ENCODE measurements at places on chromosomes 16 and 17.

- no peak for DNase-seq
These were observed 256.1 kb downstream of the CPPED1 start for GRCh38 chr16:12547608-12547922.

GRCh38 chr16:70483426-70483825 lies 29.0 kb downstream of the FCSK start:
- DNase-seq: no peak

DNA sequence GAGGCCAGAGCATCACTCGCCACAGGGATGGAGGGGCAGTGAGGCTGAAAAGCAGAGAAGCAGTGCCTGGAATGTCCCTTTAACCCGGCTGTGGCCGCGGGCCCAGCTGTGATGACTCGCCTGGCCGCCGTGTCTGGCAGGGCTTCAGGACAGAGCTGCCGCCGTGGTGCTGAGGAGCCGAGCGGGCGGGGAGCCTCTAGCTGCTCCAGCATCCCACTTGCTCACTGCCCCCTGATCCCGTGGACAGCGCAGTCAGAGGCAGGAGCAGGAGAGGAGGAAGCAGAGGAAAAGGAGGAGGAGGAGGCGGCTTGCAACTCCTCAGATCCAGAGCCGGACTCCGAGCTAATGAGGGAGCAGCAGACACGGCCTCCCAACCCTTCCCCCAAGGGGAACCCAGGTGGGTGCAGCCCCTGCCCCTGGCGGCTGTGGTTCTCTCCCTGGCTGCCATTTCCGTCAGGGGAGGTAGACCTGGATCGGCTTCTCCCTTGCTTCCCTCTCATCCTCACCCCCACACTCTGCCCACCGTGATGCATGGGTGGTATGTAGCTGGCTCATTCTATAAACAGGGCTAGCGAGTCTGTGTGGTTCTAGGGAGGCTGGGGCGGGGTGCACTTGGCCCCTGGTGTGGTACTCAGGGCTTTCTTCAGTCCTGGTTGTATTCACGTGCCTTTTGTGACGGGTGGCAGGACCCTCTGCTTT lies 165.7 kb downstream of the CMIP start:
- no peak for DNase-seq

GRCh38 chr17:45980855-45981254 lies 18.2 kb upstream of the STH start:
- DNase-seq: no peak

DNA sequence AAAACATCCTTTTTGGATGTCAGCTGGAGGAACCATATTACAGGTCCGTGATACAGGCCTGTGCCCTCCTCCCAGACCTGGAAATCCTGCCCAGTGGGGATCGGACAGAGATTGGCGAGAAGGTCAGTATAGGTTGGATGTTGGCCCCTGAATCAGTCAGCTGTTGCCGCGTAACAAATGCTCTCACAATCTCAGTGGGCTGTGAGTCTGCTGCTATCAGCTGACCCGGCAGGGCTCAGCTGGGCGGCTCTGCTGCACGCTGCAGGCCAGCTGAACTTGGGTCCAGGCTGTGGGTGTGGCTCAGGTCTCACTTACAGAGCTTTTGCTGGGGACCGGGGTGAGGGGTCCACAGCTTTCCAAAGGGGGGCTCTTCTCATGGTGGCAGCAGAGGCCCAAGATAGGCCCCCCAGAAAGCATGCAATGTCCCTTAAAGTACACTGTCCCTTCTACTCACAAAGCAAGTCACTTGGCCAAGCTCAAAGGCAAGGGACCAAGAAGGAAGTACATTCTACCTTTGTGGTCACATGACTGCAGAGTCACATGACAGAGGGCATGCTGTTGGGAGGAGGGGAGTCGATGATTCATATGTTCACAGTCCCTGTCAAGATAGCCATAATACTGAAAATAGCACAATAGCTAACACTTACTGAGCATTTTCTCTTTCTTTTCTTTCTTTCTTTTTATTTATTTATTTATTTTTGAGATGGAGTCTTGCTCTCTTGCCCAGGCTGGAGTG lies 134.2 kb downstream of the ABCC1 start:
- no peak for DNase-seq

GRCh38 chr17:78658281-78658785 lies 81.1 kb upstream of the DNAH17 start:
- no peak for DNase-seq

GRCh38 chr17:67245694-67246402 lies 852 bp upstream of the HELZ start:
- DNase-seq: peak; percentile 40

DNA sequence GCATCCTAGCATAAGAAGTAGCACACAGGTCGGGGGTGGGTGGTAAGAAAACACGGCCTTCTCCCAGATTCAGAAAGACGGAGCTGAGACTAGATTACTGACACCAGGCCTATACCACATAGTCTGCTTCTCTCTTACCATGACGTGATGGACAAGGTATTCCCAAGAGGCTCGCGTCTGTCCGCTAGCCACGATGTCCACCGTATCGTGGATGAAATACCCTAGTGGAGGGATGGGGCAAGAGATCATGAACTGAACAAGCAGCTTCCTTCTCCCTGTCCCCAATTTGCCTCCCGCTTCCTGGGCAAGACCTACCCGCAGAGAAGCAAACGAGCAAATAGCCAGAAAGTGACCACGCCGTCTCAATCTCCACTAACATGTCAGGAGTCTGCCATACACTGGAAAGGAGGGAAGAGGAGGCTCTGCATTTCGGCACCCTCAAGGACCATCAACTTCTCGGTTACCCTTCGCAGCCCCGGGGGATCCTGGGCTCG lies 820 bp downstream of the TLCD1 start:
- no peak for DNase-seq

GRCh38 chr17:79008666-79009387 lies 737 bp downstream of the CANT1 start:
- DNase-seq: no peak

GRCh38 chr17:32285306-32285705 lies 19.7 kb downstream of the RHBDL3 start:
- no peak for DNase-seq

DNA sequence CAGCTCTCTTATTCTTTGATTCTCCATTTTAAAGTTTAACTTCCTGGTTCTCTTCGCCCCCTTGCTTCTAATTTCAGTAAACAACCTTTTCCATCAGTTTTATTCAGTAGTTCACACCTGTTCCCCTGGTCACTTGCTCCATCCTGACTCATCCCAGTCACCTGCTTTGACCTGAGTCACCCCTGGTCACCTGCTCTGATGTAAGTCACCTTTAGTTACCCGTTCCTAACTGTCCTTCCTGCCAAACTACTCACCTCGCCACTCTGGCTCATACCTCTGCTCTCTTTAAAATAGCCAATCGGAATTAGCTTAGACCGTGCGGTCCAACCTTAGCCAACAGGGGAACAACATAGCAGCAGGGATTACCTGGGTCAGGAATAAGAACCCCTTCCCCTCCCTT lies 4.7 kb upstream of the NLRC5 start:
- no peak for DNase-seq

DNA sequence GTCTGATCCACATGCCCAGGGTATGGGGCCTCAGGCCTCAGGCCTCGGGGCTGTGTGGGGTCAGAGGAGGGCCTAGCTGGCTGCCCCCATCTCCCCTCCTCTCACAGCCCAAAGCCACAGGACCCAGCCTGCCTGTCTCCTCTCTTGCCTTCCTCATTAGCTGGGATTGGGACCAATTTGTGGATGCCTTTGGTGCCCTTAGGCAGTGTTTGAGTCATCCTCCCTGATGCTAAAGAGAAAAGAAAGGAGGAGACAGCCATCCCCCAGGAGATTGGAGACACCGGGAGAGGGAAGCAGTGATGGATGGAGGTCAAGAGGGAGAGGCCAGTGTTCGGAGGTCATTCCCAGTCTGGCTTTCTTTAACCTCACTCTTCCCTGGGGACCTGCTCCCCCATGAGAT lies 23.3 kb upstream of the NOG start:
- no peak for DNase-seq

GRCh38 chr17:73335591-73336407 lies 24.0 kb upstream of the CDC42EP4 start:
- no peak for DNase-seq

- DNase-seq: no peak
These were observed 718 bp downstream of the SAT2 start for GRCh38 chr17:7626956-7627249.

GRCh38 chr16:83725313-83725712 lies 82.5 kb upstream of the HSBP1 start:
- DNase-seq: no peak

DNA sequence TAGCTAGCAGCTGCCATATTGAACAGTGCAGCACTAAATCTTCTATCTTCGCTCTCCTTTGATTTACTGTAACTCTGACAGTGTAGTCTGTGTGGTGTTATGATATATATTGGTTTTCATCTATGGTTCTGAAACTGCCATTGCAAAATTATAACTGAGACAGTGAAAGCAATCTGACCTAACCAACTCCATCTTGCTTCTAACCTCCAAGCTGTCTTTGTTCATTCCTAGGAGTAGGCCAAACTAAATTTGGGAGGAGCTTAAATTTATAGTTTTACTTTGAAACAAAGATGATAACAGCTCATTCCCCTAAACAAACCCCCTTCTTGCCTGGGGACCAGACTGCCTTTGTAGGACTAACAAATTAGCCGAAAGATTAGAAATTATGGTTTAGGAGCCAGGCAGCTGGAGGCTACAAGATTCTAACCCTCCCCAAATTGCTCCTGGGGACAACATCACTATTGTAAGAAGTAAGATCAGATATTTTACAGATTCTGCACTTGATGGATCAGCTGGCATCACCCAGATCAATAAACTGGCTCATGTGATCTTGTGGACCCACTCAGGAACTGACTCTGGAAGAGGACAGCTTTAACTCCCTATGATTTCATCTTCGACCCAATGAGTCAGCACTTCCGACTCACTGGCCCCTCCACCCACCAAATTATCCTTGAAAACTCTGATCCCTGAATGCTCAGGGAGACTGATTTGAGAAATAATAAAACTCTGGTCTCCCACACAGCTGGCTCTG lies 47.0 kb upstream of the FBXO47 start:
- DNase-seq: no peak

DNA sequence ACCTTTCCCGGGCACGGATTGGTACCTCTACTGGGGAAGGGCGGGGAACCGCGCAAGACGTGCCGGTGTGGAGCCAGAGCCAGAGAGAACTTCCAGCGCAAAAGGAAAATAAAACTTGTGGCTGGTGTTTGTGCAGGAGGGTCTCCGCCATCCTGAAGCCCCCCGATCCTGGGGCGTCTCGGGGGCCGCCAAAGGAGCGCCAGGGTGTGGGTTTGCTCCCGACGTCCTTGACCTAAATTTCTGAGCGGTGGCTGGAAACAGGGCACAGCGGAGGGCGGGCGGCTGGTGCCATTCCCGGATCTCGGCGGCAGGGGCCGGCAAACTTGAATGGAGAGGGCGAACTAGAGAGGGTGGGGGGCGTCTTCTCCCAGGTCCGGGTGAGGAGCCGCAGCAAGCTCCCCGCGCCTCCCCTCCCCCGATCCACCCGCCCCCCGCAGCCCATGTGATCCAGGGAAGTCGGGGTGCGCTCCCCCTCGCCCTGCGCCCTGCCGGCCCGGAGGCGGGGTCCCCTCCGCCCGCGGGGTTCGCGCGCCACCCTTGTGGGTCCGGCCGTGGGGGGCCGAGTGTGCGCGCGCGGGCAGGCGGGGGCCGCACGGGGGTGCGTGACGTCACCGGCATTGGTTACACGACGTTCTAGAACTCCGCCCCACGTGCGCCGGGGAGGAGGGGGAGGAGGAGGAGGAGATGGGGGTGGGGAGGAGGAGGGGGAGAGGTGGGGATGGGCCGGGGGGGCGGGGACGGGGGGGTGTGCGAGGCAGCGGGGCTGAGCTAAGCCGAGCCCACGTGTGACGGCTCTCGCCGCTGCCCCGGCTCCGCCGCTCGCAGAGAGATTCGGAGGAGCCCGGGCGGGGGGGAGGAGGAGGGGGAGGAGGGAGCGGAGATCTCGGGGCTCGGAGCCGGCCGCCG lies at the start of gene MSI2:
TSS of gene MSI2 (plus strand) at position 748 of the 906 bp plus-strand sequence. CDS start 220 bp downstream, outside the sequence.
- peak; percentile 88 for DNase-seq

GRCh38 chr17:19771971-19772630 lies 24.0 kb upstream of the ALDH3A1 start:
- no peak for DNase-seq

DNA sequence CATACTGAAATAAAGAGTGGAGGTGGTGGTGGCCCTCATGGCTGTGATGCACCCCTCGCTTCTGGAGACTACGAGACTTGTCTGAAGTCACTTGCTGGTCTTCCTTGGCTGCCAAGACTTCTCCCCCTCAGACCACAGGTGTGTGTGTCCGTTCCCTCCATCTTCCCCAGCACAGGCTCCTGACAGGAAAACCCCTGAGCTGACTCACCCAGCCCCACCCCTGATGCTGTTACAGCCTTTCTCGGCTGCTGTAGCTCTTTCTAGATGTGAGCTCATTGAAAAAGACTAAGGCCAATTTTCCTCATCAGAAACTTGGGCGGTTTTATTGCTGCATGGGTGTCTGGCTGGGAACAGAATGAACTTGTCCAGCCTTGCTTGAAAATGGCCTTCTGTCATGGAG lies 296.9 kb downstream of the TMEM114 start:
- DNase-seq: no peak

DNA sequence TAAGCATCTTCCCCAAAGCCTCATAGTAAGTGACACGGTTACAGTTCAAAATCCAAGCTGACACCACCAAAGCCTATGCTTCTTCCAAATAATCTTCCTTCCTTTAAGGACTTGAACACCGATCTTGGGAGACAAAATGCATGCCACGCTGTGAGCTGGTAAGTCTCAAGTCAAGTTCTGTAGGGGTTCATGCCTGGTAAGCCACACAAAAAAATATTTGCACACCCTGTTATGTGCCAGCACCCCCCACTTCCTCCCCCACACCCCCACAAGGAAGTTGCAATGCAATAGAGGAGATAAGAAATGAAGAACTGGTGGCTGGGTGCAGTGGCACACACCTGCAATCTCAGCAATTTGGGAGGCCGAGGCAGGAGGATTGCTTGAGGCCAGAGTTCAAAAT lies 5.6 kb downstream of the NOG start:
- DNase-seq: no peak

GRCh38 chr17:30379903-30380381 lies 1.2 kb downstream of the CPD start:
- DNase-seq: no peak

DNA sequence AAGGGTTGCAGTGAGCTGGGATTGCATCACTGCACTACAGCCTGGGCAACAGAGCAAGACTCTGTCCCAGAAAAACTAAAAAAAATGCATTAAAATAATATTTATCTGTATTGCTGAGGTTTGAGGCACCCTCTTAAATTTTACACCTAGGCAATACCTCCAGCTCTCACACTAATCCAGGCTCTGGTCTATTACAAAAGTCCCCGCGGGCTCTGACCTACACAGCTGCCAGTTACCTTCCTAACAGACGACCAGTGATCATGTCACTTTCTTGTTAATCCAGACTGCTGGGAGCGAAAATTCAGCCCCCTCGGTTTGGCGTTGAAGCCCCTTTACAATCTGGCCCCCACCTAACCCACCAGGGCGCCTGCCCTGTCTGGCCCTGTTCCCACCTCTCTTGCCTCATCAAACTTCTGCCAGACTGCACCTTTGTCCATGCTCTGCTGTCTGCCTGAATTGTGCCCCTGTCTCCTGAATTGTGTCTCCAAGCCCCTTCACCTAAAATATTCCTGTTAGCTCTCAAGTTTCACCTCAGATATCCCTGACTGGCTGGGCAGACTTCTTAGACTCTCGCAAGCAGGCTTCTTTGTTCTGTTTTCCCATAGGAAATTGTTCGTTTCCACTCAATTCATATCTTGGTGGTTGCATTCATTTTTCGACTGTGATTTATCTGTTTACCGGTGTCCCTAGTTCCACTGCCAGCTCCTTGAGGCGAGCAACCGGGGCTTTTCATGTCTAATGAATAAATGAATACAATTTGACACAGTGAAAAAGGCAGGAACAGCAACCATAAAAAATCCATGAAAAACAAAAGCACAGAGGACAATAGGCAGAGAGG lies 65.9 kb downstream of the PITPNC1 start:
- no peak for DNase-seq

- no peak for DNase-seq
These were observed 13.6 kb upstream of the DOC2B start for GRCh38 chr17:194828-195602.
